ENCODE measurements at places on chromosomes 5 and 9. TPM values are rescaled to one million over a fixed set of nuclear protein-coding genes. Genes with fewer than 3 reads are reported as not detected.

Gene GABBR2
- not detected for total RNA-seq

Gene NR6A1
- 9.4 TPM for total RNA-seq

Gene TBC1D13
- 21.3 TPM for total RNA-seq

Gene NIPAL4
- 0.81 TPM for total RNA-seq

Gene PNPLA7
- total RNA-seq, result 11.6 TPM

Gene PALM2AKAP2
- total RNA-seq, result under 0.01 TPM

Gene CRB2
- total RNA-seq, result under 0.01 TPM

Gene NLN
- 11.6 TPM for total RNA-seq

Gene ITGA2
- 1.6 TPM for total RNA-seq

DNA sequence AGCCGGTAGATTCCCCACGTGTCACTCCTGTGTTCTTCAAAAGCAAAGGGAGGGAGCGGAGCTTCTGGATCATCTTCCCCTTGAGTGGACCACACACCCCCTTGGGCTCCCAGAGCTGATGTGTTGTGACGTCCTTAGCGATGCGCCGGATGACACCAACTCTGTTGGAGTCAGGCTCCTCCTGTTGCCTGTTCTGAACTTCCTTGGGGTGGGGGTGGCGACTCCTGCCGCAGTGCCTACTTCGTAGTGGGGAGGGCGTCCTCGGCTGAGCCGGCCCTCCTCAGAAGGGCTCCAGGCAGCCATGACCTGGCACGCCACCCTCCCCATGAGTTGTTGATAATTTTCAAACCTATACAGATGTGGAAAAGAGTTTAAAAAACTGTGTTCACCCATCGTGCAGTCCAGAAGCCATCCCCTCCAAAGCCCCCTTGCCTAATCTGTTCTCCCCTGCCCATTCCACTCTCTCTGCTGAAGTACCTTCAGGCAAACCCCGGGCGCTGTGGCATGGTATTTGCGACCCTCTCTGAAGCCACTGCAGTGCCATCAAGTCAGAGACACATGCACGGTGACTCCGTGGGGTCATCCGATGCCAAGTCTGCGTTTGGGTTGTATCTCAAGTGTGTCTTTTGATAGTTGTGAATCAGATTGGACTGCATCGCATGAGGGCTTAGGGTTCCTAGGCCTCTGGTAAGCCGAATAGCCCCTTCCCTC is 16.7 kb downstream of the EXOC3 start:
- no peak for DNase-seq

DNA sequence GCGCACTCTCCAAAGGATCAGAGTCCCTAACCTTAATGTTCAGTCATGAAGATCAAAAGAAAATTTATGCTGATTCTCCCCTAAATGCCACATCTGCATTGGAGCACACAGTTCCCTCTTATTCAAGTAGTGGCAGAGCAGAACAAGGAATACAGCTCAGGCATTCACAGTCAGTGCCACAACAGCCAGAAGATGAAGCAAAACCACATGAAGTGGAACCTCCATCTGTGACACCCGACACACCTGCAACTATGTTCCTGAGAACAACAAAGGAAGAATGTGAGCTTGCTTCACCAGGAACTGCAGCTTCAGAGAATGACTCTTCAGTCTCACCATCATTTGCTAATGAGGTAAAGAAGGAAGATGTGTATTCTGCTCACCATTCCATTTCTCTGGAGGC is 40.0 kb downstream of the CMYA5 start:
- DNase-seq, result no peak

DNA sequence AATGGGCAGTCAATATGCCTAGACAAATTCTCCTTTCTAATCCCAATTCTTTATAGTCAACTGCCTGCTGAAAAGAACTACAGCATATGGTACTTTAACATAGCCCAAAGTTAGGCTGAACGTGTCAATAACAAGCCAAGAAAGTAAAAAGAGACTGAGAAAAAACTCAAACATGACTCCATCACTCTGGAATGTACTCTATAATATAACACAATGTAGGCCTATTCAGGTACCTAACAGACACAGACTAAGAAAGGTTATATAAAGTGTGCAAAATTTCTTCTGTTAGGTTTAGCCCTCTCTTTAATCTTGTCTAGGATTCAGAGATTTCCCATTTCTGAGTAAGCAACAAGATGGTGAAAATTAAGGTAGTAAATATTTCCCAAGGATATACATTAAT is 209.7 kb upstream of the PRR16 start:
- DNase-seq, result no peak

DNA sequence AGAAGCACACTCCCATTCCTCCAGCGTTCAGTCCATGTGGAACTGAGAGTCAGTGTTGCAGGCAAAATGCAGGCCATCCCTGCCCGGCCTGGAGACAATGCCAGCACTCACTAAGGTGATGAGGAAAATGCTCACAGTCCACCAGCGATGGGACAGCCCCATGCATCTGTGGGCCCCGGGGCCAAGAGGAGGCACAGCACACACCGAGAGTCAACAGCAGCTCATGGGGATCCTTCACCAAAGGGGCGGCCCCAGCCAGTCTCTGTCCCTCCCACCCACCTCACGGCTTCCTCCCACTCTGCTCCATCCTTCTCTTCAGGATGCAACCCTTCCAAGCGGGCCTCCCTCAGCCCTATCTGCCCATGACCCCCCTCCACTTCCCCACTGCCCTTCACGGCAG is 6.2 kb downstream of the SEMA4D start:
- no peak for DNase-seq

DNA sequence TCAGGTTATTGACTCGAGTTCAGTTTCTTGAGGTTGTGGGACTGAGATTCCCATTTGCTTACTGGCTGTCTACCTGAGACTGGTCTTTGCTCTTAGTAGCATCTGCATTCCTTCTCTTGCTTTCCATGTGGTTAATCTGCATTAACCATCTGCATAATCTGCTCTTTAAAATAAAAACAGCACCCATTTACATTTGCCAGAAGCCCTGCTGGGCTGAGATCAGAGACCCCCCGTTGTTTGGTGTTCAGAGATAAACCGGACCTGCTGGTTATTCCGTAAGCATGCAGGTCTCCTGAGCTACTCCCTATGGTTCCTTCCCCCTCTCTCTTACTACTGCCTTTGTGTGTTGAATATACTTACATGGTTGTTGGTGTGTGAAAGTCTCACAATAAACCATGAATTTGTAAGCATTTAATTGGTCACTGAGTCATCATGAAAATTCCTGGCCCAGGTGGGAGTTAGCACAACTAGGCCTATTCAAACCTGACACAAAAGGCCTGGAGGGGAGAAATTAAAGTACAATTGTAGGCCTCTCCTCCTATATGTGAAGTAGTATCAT is 396.7 kb downstream of the MRPS30 start:
- DNase-seq, result no peak

GRCh38 chr5:128965011-128965637 is at the start of gene SLC27A6:
Gene SLC27A6, plus strand, starts transcription at chr5:128965488. Its CDS starts 650 bp downstream, at chr5:128966138.
- peak; percentile 66 for DNase-seq

DNA sequence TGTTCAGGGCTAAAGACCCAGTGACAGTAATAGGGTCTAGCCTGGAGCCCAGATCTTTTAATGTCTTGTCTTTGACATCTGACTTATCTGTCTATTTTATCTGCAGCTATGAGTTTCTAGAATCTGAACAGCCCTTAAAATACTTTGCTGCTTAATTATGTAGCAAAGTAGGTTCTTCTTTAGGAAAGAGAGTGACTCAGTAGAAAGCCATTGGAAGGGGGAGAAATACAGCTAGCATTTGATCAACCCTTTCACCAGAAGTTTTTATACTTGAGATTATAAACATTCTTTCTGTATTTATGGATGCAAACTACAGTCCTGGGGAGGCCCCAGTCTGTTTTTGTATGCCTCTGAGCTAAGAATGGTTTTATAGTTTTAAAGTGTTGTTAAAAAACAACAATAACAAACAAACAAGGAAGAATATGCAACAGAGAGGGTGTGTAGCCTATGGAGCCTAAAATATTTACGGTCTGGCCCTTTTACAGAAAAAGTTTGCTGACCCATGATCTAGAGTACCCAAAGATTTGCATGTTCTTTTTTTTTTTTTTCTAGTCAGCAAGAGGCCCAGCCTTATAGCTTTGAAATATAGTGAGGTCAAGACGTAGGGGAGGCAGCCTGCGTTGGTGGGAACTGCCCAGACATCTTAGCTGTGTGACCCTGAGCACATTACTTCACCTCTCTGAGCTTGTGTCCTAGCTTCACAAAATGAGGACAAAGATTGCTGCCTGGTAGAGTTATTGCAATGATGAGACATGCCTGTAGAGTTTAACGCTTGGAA is 9.7 kb downstream of the GSN start:
- DNase-seq, result no peak

- DNase-seq, result no peak
Measured at GRCh38 chr5:156825688-156826087, 24.4 kb upstream of the PPP1R2B start.

GRCh38 chr5:127671218-127671617 is 22.3 kb downstream of the CTXN3 start:
- DNase-seq, result no peak

- no peak for DNase-seq
Measured at GRCh38 chr5:160198146-160198545, 31.2 kb upstream of the FABP6 start.

DNA sequence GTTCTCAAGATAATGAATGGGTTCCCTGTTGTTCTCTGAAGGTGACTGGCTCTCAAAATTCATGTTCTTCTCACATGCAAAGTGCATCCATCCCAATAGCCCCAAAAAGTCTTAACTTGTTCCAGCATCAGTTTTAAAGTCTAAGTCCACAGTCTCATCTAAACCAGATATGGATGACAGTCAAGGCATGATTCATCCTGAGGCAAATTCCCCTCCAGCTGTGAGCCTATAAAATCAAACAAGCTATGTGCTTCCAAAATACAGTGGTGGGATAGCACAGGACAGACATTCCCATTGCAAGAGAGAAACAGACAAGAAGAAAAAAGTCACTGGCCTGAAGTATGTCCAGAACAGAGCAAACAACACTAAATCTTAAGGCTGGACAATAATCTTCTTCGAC is 25.4 kb downstream of the FBXO10 start:
- no peak for DNase-seq

DNA sequence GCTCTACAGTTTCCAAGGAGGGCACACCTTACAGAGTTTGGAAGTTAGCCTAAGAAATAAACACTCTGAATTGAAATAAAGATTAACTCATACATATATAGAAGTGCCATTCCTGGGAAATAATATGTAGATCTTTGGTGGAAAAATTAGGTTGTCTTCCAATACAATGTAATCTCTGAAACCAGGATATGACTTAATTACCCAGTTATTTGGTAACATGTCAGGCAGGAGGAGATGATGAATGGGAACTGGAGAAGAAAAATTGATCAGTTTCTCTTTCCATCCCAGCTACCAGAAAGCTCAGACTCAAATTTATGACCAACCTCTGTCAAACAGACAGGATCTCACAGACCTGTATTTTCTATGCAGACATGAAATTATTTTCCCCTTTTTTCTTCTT is 215.2 kb upstream of the SNX2 start:
- no peak for DNase-seq

DNA sequence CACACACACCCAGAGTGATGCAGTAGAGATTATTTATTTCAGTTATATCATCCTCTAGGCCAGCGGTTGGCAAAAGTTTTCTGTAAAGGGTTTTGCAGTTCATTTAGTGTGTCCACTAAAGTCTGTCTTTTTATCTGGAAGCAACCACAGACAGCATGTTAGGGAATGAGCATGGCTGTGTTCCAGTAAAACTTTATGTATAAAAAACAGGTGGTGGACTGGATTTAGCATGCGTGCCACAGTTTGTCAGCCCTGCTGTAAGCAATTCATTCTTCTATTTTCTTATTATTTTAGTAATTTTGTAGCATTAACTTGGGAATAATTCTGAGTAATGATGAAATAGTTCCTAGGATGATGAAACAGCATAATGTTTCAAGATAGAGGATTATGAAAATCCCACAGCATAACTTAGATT is 51.7 kb downstream of the CCNH start:
- DNase-seq, result no peak

- no peak for DNase-seq
Measured at GRCh38 chr9:135210676-135211523, 123.4 kb downstream of the OLFM1 start.

DNA sequence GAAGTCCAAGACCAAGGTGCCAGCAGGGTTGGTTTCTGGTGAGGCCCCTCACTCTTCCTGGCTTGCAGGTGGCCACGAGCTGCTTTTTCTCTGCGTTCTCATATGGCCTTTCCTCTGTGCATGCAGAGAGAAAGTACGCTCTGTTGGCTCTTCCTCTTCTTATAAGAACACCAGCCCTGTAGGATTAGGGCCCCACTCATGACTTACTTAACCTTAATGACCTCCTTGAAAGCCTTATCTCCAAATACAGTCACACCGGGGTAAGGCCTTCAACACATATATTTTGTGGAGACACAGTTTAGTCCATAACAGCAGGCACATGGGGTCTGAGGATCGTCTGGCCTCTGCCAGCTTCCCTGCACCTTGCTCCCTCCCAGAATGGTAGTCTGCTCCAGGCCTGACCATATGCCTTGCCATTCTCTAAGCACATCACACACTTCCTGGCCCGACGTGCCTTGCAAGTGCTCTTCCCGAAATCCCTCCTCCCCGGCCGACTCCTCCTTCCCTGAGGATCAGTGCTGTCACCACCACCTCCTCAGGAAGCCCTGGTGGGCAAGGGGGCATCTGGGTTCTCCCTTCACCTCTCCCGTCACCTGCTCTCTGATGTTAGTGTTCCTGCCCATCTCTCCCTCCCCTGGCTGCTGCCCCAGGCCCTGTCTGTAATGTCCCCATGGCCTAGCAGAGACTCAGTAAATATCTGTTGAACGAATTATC is 200.7 kb downstream of the AOPEP start:
- DNase-seq, result no peak

DNA sequence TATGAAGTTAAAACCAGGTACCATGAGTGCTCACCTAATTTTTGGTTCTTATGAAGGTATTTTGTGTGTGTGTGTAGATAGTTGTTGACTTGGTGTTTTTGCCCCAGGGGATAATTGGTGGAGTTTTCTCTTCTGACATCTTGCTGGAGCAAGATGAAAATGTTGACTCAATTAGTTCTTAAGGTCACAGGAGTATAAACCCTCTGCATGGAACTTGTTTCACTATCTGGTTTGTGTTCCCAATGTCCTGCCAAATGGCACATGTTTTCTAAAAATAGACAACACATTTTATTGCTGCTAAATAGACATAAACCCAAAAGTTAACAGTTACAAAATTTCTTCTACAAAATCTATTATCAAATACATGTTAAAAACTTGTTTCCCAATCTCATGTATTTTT is 180.9 kb downstream of the FAM170A start:
- no peak for DNase-seq

GRCh38 chr5:125559296-125559695 is 812.9 kb upstream of the ZNF608 start:
- DNase-seq, result no peak

- no peak for DNase-seq
Measured at GRCh38 chr9:70413464-70413798, 1.0 kb downstream of the KLF9 start.

All from hematopoietic multipotent progenitor cell (in vitro differentiated cells).